ENCODE measurements at places on chromosomes 16 and 17.
A peak's percentile ranks its signal among the peaks of the same experiment; 100 is the strongest.

- no peak for DNase-seq
Measured at GRCh38 chr16:57606847-57607501, 21.5 kb upstream of the ADGRG1 start.

DNA sequence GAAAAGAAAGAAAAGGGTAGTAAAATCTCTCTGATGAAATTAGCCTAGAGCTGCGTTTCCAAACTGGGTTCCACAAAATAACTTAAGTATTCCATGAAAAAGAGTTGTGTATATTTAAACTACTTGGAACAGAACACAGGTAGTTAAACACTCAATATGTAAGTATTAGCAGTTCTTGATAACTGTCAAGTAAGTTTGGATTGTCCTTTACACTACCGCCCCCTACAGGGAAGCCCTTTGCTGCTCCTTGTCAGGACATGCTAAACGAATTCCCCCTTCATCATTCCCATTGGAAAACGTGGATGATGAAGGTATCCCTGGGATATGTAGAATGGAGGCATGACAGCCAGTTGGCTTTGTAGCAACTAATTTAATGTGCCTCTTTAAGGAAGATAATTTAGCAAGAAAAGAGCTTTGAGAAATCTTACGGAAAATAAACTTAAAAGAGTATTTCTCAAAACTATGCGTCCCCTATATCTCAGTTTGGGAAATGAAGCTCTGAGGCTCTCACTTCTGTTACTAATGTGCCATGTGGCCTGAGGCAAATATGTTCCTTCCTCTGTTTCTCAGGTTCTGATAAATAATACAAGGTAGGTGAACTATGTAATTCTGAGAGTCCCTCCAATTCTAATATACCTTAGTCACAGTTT lies 18.8 kb downstream of the NCBP3 start:
- DNase-seq: peak; percentile 35

DNA sequence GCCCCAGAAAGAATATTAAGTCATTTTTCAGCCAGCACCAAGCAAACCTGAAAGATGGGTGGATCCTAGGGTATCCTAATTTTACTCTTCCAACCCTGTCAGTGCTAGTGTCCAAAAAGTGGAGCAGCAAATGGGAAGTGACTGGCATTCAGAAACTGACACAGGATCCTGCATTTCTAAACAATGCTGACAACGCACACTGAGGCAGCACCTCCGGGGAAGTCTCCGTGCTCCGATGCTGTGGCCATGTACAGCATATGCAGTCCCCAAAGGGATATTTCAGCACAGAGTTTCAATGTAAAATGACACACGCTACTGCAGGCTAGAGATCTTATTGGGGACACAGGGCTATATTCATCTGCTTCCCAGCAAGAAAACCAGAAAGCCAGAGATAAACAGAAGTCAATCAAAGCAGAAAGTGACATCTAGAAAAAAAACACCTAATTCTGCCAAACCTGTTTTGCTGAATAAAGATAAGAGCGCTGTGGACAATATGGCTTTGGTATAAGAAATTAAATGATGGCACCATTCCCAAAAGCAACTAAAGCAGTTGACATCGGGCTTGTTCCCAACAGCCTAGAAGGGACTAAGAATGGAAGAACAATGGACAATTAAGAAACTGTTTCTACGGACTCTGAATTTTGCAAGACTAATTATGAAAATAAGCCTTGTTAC lies 17.3 kb downstream of the XYLT1 start:
- no peak for DNase-seq

DNA sequence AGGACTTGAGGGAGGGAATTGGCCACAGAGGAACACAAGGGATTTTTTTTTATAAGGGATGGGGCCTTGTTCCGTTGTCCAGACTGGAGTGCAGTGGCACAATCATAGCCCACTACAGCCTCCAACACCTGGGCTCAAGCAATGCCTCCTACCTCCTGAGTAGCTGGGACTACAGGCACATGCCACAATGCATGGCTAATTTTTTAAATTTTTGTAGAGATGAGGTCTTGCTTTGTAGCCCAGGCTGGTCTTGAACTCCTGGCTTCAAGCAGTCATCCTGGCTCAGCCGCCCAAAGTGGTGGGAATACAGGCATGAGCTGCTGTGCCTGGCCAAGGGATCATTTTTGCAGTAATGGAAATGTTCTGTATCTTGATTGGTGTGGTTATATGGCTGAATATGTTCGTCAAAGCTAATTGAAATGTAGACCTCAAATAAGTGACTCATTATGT lies 56.9 kb downstream of the VMP1 start:
- DNase-seq: peak; percentile 38

- DNase-seq: no peak
Measured at GRCh38 chr16:53849994-53850393, 146.0 kb downstream of the FTO start.

DNA sequence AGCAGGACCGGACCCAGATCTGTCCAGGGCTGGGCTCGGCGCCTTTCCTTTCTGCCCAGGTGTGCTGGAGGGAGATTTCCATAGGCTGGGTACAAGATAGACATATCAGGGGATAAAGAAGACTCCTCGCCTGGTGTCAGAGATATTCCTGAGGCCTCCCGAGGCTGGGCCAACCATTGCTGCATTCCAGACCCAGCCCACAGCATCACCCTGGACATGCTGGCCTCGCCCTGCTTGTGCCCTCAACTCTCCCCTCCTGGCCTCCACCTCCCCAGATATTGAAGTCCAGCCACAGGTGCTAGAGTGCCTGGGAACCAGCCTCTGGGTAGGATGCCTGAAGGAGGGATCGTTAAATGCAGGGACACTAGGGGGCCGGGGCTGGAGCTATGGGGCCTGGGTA lies 2.1 kb downstream of the CD300LG start:
- DNase-seq: no peak

GRCh38 chr16:53065461-53066061 lies 10.8 kb downstream of the CHD9 start:
- no peak for DNase-seq

DNA sequence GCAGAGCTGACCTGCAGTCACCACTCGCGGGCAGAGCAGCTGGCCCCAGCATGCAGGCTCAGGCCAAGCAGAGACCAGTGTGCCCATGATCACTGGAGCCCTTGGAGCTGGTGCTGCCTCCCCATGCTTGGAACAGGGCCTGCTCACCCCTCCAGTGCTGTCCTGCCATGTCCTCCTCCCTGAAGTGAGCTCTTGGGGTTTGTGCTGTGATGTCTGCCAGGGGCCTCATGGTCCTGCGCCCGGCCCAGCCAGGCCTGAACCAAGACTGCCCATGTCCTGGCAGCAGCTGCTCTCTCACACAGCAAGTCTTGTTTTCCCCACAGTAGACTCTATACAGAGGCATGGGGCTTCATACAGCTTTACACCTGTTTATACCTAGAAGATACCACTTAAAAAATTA lies 24.6 kb downstream of the TMEM11 start:
- no peak for DNase-seq

- DNase-seq: no peak
Measured at GRCh38 chr17:40175928-40176753, 1.1 kb upstream of the RAPGEFL1 start.

GRCh38 chr17:36501963-36502362 lies 15.5 kb downstream of the ZNHIT3 start:
- DNase-seq: no peak

DNA sequence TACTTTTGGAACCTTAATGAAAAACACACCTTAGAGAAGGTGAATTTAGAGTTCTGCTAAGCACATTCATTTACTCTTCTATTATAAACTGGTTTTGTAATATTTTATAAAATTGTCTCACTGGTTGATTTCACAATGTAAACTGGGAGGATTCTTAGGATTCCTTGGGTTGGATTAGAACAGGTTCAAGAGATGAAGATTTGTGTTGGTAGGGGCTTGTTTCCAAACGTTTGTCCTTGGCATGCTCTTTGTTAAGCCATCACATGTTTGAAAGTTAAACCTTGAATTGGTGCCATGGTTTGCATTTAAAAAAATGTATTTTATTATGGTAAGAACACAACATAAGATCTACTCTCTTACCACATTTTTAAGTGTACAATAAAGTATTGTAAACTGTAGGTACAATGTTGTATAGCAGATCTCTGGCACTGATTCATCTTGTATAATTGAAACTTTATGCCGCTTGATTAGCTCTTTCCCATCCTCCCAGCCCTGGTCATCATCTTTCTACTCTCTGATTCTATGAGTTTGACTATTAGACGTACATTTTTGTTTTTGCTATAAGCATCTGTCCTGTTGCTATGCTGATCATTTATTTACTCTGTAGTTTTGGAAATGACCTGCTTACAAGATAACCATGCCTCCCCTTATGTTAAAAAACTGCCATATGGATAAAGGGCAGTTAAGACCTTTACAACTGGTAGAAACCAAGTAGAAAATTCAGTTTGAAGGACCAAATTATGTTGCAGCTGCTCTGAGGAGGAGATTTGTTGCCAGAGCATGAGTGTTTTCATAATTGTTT lies 9.6 kb downstream of the FTO start:
- no peak for DNase-seq

DNA sequence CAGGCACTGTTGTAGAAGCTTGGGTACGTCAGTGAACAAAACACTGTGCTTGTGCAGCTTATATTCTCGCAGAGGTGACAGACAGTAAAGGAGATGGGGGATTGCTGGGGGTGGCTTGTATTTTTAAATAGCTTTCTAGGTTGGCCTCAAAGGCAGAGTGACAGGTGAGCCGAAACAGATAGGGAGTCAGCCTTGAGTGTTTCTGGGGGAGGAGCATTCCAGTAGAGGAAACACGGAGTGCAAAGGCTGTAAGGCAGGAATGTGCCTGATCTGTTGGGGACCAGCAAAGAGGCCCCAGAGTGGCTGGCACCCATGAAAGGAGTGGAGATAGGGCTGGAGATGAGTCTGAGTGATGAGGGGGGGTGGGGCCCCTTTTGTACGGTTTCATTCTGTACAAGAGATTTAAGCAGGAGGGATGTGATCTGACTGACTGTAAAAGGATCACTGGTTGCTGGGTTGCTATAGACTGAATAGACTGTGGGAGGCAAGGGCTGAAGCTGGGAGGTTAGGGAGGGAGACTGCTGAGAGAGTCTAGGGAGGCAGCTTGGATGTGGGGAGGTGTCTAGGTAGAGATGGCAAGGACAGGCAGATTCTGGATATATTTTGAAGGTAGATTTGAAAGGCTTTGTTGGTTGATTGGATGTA lies 15.2 kb downstream of the NUP93 start:
- no peak for DNase-seq

DNA sequence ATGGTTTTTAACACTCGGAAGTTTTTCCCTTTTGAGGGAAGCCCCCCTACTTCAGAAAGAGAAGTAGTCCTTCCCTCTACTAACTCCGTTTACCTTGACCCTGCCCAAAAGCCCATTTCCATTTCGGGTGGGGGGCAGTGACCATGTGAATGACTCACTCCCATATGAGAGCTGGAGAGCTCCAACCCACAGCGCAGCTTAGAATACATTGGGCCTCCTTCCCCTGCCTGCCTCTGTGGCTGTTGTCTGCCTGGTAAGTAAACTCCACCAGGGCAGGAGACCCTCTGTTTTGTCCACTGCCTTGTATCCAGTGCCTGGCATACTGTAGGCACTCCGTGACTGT lies 985 bp downstream of the SGSM2 start:
- no peak for DNase-seq

- peak; percentile 18 for DNase-seq
Measured at GRCh38 chr17:62968445-62968923, 2.4 kb downstream of the TANC2 start.

GRCh38 chr17:17886726-17887125 lies 49.9 kb upstream of the SREBF1 start:
- DNase-seq: no peak

GRCh38 chr16:84957792-84958191 lies 53.5 kb downstream of the ZDHHC7 start:
- DNase-seq: no peak
